ENCODE measurements at places on chromosomes 1 and 21.

DNA sequence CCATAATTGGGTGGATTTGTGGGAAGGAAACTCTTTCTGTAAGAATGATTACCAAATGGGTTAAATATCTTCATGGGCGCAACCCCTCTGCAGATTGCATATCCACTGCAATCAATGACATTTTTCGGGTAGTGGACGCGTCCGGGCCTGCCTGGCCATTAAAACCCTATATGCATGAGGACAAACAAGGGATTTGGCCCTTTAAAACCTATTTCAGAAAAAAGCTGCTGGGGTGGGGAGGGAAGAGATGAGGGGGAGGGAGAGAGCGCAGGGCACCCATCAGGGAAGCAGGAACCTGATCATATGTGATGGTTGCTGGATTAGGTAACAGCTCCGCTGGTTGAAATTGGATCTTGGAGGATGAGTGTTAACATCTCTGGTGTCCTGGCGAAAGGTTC lies 228.8 kb downstream of the PBX1 start:
- no peak for DNase-seq

- DNase-seq = no peak
These were observed 211.0 kb downstream of the AMY1C start for GRCh38 chr1:103960710-103961109.

DNA sequence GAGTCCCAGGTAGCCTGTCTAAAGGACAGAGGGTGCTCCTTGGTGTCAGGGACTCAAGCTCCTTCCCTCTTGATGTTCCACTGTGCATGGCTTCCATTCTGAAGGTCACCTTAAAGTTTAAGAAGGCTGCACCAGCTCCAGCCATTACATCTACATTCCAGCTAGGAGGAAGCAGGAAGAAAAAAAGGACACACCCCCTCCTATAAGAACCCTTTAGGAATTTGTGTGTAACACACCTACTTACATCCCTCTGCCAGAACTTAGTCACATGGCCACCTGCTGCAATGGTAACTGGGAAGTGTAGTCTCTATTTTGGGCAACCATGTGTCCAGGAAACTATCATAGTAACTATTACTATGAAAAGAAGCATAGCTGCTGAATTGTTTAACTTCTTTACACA lies 161.6 kb upstream of the KLHDC7A start:
- DNase-seq = no peak

- DNase-seq = no peak
These were observed 20.1 kb upstream of the SELENON start for GRCh38 chr1:25779894-25780293.

- DNase-seq = no peak
These were observed 139.8 kb downstream of the AJAP1 start for GRCh38 chr1:4794020-4794780.

GRCh38 chr1:160193091-160193819 lies 2.9 kb downstream of the CASQ1 start:
- DNase-seq = peak; percentile 90

GRCh38 chr1:154837672-154838171 lies 32.4 kb downstream of the KCNN3 start:
- DNase-seq = peak; percentile 92

DNA sequence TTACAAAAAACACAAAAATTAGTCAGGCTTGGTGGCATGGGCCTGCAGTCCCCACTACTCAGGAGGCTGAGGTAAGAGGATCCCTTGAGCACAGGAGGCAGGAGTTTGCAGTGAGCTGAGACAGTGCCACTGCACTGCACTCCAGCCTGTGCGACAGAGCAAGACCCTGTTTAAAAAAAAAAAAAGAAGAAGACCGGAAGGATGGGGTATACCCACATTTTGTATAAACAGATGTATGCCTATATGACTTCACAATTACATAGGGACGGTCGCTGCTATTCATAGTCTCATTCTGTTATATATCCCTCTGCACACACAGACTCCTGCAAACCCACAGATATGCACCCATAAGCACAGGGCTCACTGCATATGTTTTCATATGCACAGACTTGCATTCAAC lies 12.7 kb downstream of the LCK start:
- DNase-seq = no peak

All from uterus (tissue), 4 donors.